Colonic mucosa (tissue), 4 donors: ENCODE measurements at places on chromosomes 2 and 18. TPM values are rescaled to one million over a fixed set of nuclear protein-coding genes. Genes with fewer than 3 reads are reported as not detected.

The REG3G gene
- 1.1 TPM for total RNA-seq

DNA sequence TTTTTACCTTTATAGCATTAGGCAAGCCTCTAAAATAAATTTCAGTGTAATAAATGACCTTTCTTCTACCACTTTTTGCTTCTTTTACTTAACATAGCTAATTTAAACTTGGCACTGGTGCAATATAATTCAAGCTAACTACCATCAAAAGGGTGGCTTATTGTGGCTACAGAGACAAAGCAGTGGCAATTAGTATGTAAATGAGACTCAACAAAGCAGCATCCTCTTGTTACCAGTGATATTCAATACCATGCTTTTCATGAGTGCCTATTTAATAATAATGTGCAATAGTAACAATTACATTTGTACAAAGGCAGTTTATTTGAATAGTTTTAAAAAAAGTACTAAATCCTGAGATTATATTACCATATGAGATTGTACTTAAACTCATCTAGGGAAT lies 93.4 kb downstream of the SOS1 start:
- no peak overlapping the region for H3K4me3 ChIP-seq
- no peak for DNase-seq
- H3K36me3 ChIP-seq, result no peaks in the 10 kb centered on the region
- no peaks in the 10 kb centered on the region for H3K27me3 ChIP-seq
- H3K4me1 ChIP-seq, result no peaks in the 10 kb centered on the region

GRCh38 chr18:57749604-57749970 lies 53.5 kb downstream of the ATP8B1 start:
- H3K27me3 ChIP-seq, result no peaks in the 10 kb centered on the region
- H3K36me3 ChIP-seq, result no peaks in the 10 kb centered on the region
- no peak overlapping the region for H3K4me3 ChIP-seq
- DNase-seq, result no peak
- peak overlapping the region; percentile 56 for H3K27ac ChIP-seq
- peaks cover 17% of the 10 kb centered on the region for H3K4me1 ChIP-seq

DNA sequence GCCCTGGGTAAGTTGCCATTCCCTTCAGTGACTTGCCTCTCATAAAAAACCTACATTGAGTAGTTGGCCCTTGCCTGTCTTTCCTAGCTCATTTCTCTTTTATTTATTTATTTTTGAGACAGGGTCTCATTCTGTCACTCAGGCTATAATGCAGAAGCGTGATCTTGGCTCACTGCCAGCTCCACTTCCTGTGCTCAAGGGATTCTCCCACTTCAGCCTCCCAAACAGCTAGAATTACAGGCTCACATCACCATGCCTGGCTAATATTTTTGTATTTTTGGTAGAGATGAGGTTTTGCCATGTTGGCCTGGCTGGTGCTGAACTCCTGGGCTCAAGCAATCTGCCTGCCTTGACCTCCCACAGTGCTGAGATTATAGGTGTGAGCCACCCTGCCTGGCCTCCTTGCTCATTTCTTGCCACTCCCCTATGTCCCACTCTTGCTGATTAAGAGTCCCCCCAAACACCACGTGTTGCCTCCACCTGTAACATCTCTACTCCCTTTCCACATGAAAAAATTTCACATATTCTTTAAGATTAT lies 12.6 kb downstream of the EVA1A start:
- no peaks in the 10 kb centered on the region for H3K4me1 ChIP-seq
- no peaks in the 10 kb centered on the region for H3K27me3 ChIP-seq
- no peaks in the 10 kb centered on the region for H3K36me3 ChIP-seq
- DNase-seq, result no peak
- no peak overlapping the region for H3K27ac ChIP-seq

The SEC11C gene
- 88.2 TPM for total RNA-seq

DNA sequence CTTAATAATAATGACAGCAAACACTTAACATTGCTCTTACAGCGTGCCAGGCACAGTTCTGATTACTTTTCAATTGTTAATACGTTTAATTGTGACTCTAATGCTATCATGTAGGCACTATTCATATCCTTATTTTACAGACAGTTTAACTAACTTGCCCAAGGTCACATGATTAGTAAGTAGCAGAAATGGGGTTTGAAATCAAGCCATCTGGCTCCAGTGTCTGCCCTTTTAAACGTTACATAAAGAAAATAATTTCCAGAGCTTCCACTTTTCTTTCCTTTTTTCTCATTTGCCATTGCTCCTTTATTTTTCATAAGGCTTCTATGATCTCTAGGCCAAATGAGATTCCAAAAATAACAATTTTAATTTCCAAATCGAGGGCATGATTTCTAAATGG lies 50.6 kb upstream of the IKZF2 start:
- no peak overlapping the region for H3K27ac ChIP-seq
- H3K36me3 ChIP-seq, result no peaks in the 10 kb centered on the region
- DNase-seq, result no peak
- H3K27me3 ChIP-seq, result no peaks in the 10 kb centered on the region

DNA sequence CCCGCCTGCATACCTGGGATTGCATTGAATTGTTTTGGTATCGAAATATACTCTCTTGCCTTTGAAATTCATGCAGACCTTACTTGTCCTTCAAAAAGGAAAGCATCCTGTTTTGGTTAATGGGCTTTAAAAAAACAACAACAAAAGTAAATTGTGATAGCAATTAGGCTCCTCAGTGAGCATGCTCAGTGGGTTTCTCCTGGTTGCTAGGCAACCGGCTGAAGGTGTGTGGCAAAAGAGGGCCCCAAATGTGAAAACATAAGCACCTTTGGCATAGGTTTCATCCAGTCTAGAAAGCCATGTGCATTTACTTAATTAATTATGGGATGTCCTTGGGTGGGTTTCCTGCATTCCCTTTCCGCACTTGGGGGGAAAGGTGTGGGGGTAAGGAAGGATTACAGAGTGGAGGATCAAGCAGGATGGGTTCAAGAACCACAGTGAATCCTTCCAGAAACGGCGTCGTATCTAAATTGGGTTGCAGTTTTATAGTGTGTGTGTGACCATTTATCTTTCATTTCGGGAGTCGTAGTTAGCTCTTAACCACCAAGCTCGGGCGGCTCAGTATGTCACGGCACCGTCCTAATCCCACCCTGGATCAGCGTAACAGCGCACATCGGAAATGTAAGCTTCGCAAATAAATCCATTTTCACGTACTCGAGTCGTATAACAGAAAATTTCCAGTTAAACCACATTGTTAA lies 274.9 kb upstream of the TCF4 start:
- no peak for DNase-seq
- no peaks in the 10 kb centered on the region for H3K36me3 ChIP-seq
- no peaks in the 10 kb centered on the region for H3K4me1 ChIP-seq
- H3K4me3 ChIP-seq, result no peak overlapping the region
- no peaks in the 10 kb centered on the region for H3K27me3 ChIP-seq

DNA sequence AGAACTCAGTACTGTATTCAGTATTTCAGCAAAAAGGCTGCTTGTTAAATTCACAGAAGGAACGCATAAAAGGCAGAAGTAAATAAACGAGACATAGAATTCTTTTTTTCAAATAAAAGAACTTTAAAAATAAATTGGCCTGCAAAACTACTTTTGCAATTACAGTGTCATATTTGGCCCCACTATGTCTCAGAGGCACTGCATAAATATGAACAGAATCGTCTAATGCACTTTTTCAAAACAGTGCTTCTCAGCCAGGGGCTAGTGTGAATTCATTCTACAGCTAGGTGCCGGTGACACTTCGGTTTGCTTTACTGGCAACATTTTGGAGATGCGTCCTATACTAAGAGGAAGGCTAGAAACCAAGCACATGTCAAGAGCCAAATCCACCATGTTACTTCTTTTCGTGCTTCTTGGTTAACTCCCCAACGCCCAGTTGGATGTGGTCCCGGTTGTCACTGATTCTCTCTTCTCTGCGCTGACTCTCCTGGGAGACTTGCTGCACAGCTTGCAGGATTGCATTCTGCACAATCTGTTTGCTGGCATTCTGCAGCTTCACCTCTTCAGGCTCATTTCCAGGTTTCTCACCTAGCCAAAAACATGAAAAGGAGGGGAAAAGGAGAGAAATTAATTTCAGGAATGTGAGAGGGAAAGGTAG lies 51.8 kb downstream of the AKAIN1 start:
- no peaks in the 10 kb centered on the region for H3K4me1 ChIP-seq
- no peak for DNase-seq
- no peak overlapping the region for H3K4me3 ChIP-seq
- H3K36me3 ChIP-seq, result no peaks in the 10 kb centered on the region
- no peak overlapping the region for H3K27ac ChIP-seq
